ENCODE measurements at places on chromosomes 7 and 10.

- no peak for DNase-seq
These were observed 751 bp upstream of the GTPBP10 start for GRCh38 chr7:90345595-90346335.

DNA sequence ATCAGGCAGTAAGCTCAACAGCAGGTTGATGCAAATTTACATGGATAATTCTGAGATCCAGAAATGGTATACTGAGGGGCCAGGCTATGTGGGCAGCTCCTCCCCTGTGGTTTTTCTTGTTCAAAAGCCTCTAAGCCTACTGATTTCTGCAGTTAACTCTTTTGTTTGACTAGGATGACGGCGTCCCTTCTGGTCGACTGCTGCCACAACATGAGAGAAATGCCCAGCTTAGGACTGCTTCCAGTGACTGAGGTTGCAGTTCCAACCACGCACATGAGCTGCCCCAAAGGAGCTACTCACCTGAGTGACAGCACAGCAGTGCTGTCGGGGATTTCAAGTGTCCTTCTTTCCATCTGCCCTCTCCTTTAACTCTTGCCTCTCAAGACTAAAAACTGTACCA is 973.0 kb upstream of the GHITM start:
- no peak for DNase-seq

DNA sequence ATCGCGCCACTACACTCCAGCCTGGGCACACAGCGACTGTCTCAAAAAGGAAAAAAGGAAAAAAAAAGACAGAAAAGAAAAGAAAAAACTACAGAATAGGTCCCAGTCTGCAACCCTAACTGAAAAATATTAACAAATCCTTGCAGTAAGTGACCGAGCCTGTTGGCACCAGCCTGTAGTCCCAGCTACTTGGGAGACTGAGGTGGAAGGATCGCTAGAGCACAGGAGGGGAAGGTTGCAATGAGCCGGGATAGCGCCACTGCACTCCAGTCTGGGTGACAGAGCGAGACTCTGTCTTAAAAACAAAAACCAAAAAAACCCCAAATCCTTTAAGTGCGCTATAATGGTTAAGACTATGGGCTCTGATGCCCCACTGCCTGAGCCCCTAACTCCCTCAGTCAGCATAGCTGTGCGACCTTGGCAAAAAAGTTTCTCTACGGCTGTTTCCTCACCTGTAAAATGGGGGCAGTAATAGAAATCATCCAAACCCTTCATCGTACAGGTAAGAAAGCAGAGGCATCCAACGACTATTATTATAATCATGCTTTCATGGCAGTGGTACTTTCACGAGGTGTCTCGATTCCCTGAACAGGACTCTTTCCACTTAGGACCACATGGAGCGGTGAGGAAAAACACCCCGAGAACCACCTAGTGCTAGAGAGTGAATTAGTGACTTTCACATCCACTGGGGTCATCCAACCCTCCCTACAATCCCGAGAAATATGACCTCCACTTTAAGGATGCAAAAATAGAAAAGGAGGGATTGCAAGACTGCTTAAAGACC is 755 bp downstream of the TOMM7 start:
- no peak for DNase-seq

GRCh38 chr7:3733541-3734140 is 432.6 kb downstream of the SDK1 start:
- DNase-seq, result no peak

GRCh38 chr10:102630663-102631062 is 13.6 kb upstream of the TRIM8 start:
- DNase-seq, result no peak

DNA sequence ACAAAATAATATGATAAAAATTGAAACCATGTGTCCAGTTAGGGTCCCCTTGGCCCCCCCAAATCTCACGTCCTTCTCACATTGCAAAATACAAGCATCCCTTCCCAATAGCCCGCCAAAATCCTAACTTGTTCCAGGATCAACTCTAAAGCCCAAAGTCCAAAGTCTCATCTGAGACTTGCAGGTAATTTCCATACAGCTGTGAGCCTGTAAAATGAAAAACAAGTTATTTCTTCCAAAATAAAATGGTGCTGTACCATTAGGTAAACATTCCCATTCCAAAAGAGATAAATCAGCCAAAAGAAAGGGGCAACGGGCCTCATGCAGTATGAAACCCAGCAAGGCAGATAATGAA is 51.0 kb upstream of the COBL start:
- DNase-seq, result no peak
